Activated CD8-positive, alpha-beta memory T cell treated with anti-CD3 and anti-CD28 coated beads for 4 hours (primary cell): ENCODE measurements at places on chromosomes 12 and 14.

- DNase-seq, result no peak
These were observed 30.2 kb downstream of the METAP2 start for GRCh38 chr12:95504140-95504539.

DNA sequence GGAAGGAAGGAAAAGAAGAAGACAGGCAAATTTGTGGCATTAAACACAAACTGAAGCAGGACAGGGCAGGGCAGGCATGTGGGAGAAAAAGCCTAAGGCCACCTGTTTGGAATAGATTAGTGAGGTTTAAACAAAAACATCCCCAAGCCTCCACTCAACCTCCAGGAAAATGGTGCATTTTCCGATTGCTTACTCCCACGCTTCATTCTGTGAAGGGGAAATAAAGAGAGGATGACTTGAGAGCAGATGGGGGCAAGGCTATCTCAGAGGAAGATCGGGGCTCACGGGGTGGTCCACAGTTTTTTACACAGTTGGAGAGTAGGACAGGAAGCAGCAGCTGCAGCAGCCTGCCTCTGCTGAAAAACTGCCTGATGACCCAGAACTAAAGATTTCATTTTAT, 250.9 kb downstream of the DUSP6 start:
- no peak for DNase-seq

- no peak for DNase-seq
These were observed 178.5 kb downstream of the C12orf42 start for GRCh38 chr12:103317220-103317619.

DNA sequence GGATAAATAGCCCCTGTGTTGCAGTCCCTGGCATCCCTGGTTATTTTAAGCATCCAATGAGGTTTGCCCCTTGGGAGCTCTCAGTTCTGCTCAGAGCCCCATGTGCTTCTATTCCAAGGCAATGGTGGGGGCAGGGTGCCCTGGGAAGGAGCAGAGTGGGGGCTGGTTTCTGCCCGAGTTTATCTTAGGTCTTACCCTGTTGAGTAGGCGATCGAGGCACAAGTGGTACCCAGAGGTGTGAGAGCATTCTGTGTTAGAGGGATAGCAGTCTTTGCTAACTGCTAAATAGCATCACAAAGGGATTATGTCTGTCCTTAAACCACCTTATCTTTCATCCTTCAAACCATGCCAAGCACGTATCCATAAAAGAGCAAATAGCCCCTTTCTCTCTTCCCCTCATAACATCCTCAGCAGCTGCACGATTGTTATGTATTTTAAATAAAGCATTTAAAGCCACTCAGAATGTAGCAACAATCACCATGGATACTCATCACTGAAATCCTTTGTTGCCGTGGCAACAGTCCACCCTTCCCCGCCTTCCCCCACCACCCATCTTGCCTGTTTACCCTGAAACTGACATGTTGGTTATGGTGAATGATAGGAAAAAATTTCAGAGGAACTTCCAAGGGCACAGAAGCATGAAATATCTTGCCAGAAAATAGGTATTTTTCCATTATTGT, 139.3 kb downstream of the PTPN11 start:
- DNase-seq, result no peak

- no peak for DNase-seq
These were observed 785 bp upstream of the FAM181A start for GRCh38 chr14:93926245-93926872.

GRCh38 chr12:130568501-130568900, 147.6 kb downstream of the RIMBP2 start:
- DNase-seq, result no peak

DNA sequence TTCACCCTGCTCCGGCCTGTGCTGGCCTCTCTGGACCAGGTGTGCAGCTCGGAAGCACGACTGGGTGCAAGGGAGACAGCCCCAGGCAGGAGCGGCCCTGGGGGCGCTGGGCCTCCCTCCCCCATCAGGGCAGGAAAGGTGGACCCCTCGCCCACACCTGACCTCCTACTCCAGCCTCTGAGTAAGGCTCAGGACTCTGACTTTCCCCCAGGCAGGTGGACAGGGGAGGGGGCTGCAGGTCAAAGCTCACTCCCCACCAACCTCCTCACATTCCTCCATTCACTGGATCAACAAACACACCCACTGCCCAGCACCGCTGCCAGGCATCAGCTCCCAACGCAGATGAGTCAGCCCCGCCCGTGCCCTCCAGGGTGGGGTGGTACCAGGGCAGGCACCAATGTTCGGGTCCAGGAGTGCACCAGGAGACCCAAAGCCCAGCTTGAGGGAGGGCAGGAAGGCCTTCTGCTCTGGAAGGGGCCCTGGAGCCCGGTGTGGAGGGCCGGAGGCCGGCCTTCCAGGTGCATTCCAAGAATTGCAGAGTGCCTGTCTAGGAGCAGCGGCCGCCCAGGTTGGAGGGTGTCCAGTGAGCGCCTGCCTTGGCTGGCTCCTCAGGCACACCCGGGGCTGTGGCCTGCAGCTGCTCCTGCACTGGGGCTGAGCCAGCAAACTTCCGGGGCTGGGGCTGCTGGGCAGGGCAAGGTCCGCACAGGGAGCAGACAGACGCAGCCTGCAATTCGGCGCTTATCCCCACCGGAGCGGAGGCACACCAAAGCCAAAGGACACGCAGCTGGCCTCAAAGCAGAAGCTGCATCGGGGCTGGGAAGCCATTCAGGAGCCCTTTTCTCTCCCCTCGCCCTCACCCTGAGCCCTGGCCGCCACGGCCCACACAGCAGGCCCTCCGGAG, 1.6 kb upstream of the INF2 start:
- no peak for DNase-seq

- DNase-seq, result no peak
These were observed 161.3 kb upstream of the IFNG-AS1 start for GRCh38 chr12:67827820-67828383.
